NCI-H2171 (cell line): ENCODE measurements at places on chromosomes 7 and 10.

GRCh38 chr10:44056206-44056605 is 328.7 kb downstream of the CXCL12 start:
- DNase-seq: no peak

DNA sequence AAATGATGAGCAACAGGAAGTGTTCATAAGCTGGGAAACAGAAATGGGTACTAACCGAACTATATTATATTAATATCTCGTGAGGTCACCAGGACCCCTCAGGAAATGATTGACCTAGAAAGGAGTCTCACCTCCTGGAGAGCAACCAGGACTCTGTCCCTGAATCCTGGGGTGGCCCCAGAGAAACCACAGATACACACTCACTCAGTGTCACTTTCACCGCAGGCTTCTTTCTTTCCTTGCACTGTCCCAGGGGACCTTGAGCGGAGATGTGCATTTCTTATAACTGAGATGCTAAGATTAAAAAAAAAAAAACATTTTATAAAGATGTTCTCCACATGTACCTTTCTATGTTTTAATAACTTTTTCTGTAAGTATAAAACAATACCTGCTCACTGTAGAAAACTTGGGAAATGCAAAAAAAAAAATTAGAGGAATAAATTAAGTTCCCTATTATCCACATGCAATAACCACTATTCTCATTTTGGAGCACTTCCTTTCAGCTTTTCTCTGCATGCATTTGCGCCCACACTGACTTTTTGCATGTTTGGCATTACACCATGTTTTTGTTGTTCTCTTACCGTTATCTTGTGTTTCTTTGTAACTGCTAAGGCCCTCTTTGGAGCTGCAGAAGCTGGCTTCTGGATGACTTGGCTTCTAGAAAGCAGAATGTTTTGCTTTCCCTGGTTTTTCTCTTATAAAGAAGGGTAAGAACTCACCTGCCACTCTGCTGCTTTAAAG is 15.0 kb downstream of the NOD1 start:
- no peak for DNase-seq

- no peak for DNase-seq
Measured at GRCh38 chr10:123567984-123568739, 98.0 kb upstream of the GPR26 start.

GRCh38 chr7:94061326-94061725 is 57.2 kb upstream of the BET1 start:
- no peak for DNase-seq

- no peak for DNase-seq
Measured at GRCh38 chr7:155869784-155870076, 57.5 kb upstream of the SHH start.

- no peak for DNase-seq
Measured at GRCh38 chr7:156533420-156533819, 107.2 kb upstream of the RNF32 start.

GRCh38 chr10:77284797-77285196 is 352.8 kb downstream of the KCNMA1 start:
- no peak for DNase-seq

DNA sequence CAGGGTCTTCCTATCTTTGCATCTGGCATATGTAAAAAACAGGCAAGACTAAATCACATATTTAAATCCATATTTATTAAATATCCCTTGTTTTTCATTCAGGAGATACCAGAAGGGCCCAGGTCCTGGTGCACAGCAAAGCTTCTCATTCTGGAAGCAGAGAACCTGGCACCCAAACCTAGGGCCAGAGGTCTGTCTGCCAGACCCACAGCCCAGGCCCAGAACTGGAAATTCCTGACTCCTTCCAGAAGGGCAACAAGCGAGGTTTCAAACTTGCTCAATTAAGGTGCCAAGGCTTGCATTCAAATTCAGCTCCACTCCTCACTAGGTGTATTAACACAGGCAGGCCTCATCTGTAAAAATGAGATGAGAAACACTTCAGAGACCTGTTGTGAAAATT is 4.2 kb upstream of the MYO1G start:
- no peak for DNase-seq

GRCh38 chr10:9211228-9211627 is 1156.7 kb downstream of the GATA3 start:
- DNase-seq: no peak

- DNase-seq: no peak
Measured at GRCh38 chr7:40437936-40438634, 303.3 kb downstream of the SUGCT start.

- DNase-seq: no peak
Measured at GRCh38 chr7:119596651-119597050, 676.3 kb upstream of the KCND2 start.

- no peak for DNase-seq
Measured at GRCh38 chr10:46002916-46003693, 27.3 kb downstream of the NCOA4 start.

DNA sequence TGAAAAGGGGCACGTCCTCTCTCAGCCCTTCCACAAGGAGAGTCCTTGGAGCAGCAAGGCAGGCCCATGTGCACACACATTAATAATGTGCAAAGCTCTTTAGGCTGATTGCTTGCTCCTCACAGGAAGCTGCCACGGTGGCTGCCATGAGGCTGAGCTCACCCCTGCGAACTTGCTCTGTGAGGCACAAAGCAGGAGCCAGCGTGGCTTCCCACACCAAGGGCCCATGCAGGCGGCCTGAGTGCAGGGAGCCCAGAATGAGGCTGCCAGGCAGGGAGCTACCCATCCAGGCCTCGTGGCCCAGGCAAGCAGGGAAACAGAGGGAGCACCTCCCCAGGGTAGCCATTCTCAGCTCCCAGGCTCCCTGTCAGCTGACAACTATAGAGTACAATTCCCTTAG is 242.9 kb downstream of the GRID1 start:
- DNase-seq: no peak

DNA sequence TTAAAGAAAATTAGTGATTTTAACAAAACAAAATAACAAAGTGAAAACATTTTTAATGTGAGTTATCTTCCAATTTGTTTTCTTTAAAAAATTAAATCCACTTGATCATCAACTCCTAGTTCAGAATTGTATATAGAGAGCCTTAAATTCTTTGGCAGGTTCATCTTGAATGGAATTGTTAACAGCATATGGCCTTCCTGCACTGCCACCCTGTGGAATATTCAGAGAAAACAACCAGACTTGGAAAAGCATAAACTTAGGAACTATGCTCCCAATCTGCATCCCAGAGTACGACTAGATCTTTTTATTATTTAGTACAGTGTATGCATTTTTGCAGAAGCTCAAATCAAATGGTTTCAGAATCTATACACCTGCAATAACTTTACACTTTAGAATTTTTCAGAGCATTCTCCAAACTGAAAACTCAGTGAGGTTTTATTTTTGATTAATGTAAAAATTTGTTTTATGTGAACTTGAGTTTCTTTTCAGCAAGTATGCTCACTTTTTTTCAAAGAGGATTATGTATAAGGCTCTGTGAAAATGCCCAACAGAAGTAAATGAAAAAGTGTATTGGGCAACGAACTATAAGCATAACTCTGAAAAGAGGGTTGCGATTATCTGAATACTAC is 44.9 kb upstream of the ANK3 start:
- DNase-seq: no peak
